ENCODE measurements at places on chromosomes 1 and 21.

GRCh38 chr1:20432891-20433290, 53.1 kb downstream of the CAMK2N1 start:
- no peak for DNase-seq

DNA sequence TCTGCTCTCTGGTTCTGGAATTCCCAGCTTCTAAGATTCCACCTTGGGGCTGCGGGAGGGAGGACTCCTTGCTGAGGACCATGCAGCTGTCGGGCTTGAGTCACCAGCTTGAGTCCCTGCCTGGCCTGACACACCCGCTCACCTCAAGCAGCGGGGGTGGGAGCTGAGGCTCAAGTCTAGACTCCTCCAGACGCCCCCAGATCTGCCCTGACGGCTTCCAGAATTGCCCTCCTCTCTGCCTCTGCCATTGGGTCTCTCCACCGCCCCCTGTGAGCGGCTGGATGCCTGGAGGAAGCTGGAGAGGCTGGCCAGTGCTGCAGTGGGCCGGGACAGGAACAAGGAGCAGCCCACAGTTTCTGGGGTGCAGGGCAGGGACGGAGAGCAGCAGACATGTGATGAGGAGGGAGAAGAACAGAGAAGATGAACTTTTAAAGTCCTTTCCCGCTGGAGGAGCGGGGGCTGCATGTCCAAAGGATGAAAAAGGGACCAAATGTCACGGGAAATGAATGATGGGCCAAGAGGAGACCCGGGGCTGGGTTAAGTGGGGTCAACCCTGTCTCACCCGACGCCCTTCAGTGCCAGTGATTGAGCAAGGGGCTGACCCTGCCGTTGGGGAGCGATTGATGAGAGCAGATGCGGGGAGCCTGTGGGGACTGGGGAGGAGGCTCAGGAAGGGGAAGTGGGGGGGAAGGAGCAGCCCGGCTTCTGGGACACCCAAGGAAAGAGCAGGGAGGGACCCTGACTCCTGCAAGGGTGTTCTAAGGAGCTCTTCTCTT, 13.5 kb downstream of the CRABP2 start:
- DNase-seq = no peak

GRCh38 chr21:41611966-41612606, 104.1 kb upstream of the TMPRSS2 start:
- peak; percentile 42 for DNase-seq

- DNase-seq = no peak
These were observed 28.5 kb upstream of the ECE1 start for GRCh38 chr1:21318714-21319159.

- no peak for DNase-seq
These were observed 72.8 kb downstream of the ETS2 start for GRCh38 chr21:38878379-38879179.

DNA sequence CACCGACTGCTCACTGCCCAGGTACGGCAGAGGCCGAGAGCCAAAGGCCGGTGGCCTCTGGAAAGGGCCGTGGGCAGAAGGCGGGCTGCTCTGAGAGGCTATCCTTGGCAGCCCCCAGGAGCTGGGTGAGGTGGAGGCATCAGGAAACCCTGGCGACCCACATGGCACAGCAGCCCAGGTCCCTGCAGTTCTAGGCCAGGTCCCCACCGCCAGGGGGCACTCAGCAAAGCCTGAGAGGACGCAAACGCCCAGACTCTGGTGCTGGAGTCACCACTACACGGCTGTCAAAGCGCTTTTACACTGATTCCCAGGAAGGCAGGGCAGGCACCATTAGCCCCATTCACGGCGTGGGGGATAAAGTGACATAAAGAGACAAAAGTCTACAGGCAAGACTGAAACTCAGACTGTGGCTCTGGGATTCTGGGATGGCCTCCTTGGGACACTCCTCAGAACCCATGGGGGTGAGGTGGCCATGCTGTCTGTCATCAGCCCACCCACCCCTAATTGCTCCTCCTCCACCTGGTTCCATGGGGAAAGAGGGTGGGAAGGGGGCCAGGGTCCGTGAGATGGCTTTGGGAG, 4.9 kb downstream of the PLEKHG5 start:
- peak; percentile 90 for DNase-seq

GRCh38 chr21:14210738-14211137, at the start of gene LIPI:
LIPI (minus strand) TSS chr21:14210955; CDS start chr21:14210845, 110 bp downstream.
- no peak for DNase-seq

GRCh38 chr1:114702737-114703136, 7.4 kb upstream of the AMPD1 start:
- no peak for DNase-seq

- DNase-seq = no peak
These were observed 139.0 kb downstream of the SDCCAG8 start for GRCh38 chr1:243394601-243395464.

DNA sequence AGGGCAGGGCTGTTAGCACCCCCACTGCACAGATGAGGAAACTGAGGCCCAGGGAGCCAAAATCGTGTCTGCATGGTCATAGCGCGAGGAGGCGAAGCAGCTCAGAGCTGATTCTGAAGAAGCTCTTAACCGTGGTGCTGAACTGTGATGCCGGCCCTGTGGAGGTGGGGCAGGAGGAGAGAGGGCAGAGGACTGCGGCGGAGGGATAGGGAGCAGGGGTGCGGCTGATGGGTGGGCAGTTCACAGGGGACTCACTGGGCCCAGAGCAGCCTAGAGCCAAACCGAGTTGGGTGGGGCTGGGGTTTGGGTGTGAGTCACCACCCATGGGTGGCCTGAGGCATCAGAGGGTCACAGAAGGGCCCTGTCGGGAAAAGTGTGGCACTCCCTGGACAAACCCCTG, 74.7 kb downstream of the RAP1GAP start:
- peak; percentile 24 for DNase-seq

DNA sequence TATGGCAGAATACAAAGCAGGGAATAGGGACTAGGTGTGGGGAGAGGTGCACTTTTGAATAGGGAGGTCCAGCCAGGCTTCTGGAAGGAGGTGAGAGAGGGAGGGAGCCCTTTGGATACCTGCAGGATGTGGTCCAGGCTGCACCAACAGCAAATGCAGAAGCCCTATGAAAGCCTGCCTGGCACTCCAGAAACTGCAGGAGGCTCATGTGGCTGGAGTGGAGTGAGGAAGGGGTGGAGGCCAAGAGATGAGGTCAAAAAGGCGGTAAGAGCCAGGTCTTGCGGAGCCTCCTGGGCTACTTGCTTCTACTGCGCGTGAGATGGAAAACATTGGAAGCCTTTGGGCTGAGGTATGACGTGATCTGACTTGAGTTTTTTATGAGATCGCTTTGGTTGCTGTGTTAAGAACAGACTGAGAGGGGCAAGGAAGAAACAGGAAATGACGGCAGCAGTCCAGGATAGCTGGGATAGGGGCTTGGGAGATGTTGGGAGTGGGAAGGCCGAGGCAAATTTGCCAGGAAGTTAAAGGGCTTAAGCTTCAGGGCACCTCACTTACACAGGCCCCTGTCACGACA, 4.4 kb upstream of the BATF3 start:
- DNase-seq = no peak

DNA sequence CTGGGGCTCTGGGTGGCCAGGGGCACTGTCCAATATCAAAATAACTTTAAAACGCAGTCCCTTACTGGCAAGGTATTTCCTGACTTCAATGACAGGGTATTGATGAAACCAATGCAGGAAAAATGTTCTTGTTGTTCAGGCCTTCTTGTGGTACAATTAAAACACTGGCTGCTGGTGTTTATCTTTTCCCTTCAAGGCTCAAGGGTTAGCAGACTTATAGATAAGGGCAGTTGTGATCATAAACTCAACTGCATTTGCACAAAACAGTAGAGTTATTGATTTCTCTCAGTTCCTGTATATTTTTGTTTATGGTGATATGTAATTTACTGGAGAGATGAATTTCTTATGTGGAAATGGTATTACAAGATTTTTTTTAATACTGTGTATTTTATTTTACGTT, 2.7 kb upstream of the CD84 start:
- no peak for DNase-seq

DNA sequence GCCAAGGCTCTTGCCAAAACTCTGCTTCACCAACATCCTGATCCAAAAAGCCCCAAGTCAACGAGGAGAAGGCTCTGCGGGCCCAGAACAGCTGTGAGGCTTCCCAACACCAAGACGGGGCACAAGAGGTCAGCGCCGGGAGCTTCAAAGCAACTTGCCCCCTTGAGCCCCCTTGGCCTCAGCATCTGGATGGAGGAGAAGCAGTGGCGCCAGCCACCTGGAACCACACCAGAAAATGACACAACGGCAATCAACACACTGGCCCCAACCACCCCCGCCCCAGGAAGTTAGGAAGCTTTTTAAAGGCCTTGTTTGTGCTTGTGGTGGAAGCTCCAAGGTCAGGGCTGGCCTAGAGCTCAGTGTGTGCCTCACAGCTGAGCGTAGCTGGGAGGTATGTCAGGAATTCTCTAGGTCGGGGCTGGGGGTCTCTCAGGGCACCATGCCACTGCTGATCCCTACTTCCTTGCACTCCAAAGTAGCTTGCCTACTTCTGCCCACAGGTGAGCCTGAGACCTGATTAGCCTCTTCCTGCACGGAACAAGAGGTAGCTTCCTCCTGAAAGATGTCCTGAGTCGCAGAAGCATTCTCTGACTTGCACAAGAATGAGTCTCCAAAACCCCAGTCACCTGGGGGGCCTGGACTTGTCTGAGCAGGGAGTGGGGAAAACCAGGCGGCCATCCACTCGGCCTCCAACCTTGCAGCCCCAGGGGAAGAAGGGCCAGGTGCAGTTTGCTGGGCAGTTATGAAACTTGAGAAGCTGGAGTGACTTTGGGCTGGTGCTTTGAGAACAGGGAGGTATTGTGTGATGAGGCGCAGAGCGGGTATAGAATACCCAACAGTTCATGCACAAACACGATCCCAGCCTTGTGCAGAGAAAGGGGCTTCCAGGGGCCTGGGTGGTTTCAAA, 9.7 kb upstream of the SRP9 start:
- no peak for DNase-seq
